ENCODE measurements at places on chromosomes 3 and 15.

GRCh38 chr15:100106732-100107131, 235.0 kb downstream of the ADAMTS17 start:
- DNase-seq = no peak

DNA sequence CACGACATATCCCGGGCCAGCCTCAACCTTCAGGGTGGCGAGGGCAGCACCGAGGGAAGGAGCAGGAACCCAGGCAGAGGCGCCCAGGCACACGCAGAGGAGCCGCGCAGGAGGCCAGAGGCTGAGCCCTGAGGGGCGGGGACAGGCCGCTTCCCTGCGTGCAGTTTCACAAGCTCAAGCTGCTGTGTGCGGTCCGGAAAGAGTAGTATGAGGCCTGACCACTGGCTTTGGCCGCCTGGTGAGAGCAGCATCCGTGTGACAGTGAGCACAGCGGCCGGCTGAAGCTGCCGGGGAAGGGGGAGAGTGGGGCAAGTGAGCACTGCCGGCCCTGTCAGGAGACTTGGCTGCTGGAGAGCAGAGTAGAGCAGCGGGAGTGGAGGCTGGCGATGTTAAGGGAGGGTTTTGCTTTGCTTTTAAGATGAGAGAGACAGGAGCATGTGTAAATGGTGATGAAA, 8.7 kb downstream of the ZDHHC19 start:
- no peak for DNase-seq

DNA sequence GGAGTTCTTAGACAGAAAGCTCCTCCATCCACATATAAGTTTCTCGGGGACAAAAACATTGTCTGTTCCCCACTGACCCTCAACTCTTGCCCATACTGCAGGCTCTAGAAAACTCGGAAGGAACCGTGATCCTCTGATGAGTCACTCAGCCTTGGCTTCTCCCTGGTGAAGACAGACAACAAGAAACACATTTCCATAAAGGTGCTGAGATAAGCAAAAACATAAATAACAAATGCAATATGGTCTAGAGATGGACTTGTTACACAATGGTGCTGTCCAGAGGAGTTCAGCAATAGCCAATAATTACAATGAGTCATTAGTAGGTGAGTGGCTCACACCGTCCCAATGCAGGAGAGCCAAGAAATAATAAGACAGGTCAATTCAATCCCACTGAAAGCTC, 43.7 kb downstream of the MAGI1 start:
- peak; percentile 16 for DNase-seq

DNA sequence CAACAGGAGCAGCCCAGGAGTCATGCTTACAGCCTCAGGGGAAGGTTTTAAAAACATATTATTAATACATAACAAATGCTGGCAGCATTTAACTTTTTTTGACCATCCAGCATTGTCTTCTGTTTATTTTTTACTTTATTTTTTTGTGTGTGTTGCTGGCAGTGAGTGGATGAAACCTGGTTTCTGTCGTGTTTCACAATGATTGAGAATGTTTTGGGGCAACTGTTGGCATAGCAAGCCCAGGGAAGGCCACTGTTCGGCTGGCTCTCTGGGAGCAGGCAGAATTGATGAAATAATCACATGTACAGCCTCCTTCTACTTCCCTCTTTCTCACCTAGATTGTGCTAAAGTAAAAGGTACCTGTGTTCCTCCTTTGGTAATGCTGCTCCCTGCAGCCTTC, 190.2 kb downstream of the NR1D2 start:
- no peak for DNase-seq

GRCh38 chr15:50164458-50164857, 17.5 kb upstream of the SLC27A2 start:
- DNase-seq = no peak
